AML-193 (cell line): ENCODE measurements at places on chromosomes 7 and 10.

DNA sequence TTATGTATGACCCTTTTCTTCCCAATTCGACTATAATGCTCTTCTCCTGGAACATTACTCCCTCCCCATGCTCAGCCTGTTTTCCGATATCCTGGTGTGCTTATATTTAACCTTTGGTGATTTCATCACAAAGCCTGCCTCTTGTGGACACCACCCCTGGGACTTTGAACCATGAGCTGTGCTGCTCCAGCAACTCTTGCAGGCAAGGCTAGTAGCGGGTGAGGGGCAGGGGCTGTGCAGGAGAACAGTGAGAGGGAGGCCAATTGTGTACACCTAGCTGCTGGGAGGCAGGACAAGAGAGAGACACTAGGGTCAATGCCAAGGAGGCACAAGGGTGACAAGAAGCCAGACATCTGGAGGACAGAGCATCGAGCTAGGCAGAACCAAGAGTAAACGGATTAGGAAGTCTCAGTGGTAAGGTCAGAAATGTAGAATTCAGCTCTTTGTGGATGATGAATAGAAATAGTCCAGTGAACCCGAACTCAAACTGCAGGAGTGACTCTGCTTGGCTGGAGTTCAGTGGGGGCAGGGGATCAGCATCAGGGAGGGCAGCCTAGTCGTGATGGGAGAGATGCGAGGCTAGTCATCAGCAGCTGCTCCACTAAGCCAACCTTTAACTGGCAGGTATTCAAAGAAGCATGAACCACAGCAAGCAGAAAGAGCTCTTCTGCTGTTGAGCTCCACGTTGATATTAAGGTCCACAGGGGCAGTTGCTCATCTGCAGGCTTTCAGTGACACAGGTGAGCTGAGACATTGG is 31.0 kb upstream of the MKI67 start:
- no peak for DNase-seq

- DNase-seq, result no peak
These were observed 36.0 kb downstream of the ANK3 start for GRCh38 chr10:60353519-60354258.

- DNase-seq, result no peak
These were observed 500.4 kb downstream of the MAGI2 start for GRCh38 chr7:78953090-78953489.

GRCh38 chr10:122998934-122999333 is 9.7 kb downstream of the IKZF5 start:
- DNase-seq, result no peak

GRCh38 chr7:41336455-41336952 is 366.4 kb downstream of the INHBA start:
- DNase-seq, result no peak

- DNase-seq, result no peak
These were observed 75.7 kb downstream of the LYZL2 start for GRCh38 chr10:30553626-30554439.

- DNase-seq, result no peak
These were observed 269.6 kb upstream of the LRGUK start for GRCh38 chr7:133857376-133858119.

GRCh38 chr7:99126921-99127553 is 16.9 kb downstream of the SMURF1 start:
- DNase-seq, result no peak

DNA sequence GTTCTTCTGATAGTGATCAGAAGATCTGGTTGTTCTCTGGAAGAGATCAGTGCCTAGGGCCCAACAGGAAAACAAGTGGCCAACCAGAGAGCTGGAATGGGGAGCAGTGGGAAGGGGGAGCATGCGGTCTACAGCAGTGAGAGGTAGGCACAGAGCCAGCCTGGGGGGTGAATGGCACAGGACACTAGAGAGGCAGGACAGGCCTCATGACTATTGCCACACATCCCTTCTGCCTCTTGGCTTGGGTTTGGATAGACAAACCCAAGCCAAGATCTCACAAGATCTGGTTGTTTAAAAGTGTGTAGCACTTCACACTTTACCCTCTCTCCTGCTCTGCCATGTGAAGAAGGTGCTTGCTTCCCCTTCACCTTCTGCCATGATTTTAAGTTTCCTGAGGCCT is 224.4 kb downstream of the ARHGAP12 start:
- DNase-seq, result no peak

GRCh38 chr10:77927402-77928246 is 1.1 kb upstream of the DLG5 start:
- DNase-seq, result no peak

DNA sequence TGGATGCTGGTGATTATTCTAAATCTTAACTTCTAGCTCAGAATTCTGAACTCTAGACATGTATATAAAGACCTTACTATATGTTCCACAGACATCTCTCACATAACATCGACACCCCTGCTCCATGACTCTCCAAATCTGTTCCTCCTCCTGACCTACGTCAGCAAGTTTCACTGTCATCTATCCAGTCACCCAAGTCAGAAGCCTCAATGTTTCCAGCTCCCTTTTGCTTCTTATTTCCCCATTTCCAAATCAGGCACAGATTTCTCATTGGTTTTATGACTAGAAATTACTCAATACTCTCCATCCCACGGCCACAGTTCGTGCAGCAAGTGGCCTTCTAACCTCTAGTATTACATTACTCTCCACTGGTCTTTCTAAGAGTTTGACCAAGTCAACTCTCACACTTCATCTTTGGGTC is 28.5 kb downstream of the EPC1 start:
- peak; percentile 41 for DNase-seq

GRCh38 chr10:14705548-14706230 is 69.0 kb downstream of the FAM107B start:
- DNase-seq, result peak; percentile 5

DNA sequence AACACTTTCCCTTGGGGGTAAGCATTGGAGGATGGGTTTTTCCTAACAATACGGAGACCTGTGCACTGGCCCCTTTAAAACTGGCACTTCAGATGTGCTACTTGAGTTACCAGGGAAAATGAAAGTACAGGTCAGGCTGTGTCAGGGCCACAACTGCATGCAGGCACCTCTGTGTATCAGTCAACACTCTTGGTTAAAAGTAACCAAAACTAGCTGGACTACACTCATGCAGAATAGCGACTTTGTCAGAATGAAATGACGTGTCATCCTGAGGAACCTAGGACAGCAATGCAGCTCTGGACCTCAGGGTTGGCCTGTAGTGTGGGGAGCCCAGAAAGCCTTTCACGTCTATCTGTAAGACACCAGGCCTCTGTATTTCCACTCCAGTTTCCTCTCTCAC is 33.8 kb upstream of the SMKR1 start:
- no peak for DNase-seq
